ENCODE measurements at places on chromosomes 6 and 20.

- DNase-seq, result no peak
These were observed 4.3 kb downstream of the RPS12 start for GRCh38 chr6:132818404-132819359.

DNA sequence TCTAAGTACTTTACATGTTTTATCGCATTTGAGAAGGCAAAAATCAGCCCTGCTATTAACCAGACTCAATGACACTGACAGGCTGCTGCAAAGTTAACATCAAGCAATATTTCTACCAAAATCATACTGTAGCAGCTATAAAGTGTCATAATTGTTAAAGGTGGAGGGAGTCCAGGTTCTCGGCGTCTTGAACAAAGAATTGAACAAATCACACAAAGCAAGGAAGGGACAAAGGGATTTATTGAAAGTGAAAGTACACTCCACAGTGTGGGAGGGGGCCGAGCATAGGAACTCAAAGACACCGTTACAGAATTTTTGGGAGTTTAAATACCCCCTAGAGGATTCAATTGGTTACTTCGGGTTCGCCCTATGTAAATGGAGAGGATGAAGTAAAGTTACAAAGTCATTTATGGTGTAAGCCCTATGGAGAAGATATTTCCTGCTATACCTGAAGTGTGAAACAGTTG lies 12.9 kb upstream of the ZNF391 start:
- DNase-seq, result no peak

GRCh38 chr6:44060612-44061374 lies 66.5 kb downstream of the MRPL14 start:
- DNase-seq, result no peak

DNA sequence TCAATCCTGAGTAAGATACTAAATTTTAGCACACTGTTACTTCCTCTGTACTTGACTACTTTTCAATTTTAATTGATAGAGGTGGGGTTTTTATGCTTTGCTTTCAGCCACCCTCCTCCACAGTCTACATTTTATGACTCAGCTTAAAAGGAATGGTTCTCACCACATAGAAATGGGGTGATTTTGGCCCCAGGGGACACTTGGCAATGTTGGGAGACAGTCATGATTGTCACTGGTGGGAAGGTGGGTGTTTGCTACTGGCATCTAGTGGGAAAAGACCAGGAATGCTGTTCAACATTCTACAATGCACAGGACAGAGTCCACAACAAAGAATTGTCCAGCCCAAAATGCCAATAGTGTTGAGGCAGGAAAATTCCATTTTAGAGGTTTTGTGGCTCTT lies 71.3 kb downstream of the PCSK2 start:
- DNase-seq, result no peak

DNA sequence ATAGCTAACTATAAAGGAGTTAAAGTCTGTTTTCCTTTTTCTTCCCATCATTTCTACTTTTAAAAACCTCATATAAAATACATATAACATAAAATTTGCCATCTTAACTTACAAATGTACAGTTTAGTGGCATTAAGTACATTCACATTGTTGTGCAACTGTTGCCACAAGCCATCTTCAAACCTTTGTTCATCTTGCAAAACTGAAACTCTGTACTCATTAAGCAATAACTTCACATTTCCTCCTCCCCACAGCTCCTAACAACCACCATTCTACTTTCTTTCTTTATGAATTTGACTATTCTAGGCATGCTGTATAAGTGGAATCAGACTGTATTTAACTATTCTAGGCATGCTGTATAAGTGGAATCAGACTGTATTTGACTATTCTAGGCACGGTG lies 4.5 kb downstream of the CCDC170 start:
- DNase-seq, result no peak

GRCh38 chr6:7832904-7833750 lies 77.5 kb downstream of the TXNDC5 start:
- no peak for DNase-seq

DNA sequence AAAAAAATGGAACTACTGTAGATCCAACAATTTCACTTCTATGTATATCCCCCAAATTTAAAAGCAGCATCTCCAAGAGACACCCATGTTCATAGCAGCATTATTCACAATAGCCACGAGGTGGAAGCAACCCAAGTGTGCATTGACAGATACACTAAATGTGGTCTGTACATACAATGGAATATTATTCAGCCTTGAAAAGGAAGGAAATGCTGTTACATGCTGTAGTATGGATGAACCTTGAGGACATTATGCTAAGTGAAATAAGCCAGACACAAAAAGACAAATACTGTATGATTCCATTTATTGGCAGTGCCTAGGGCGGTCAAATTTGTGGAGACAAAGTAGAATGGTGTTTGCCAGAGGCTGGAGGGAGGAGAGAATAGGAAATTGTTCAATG lies 34.2 kb downstream of the CAP2 start:
- DNase-seq, result no peak

- no peak for DNase-seq
These were observed 889.1 kb upstream of the MAP3K7 start for GRCh38 chr6:91476000-91476399.

GRCh38 chr6:12294851-12295536 lies 4.8 kb downstream of the EDN1 start:
- DNase-seq, result no peak

GRCh38 chr20:61280217-61280980 lies 28.3 kb downstream of the CDH4 start:
- no peak for DNase-seq

DNA sequence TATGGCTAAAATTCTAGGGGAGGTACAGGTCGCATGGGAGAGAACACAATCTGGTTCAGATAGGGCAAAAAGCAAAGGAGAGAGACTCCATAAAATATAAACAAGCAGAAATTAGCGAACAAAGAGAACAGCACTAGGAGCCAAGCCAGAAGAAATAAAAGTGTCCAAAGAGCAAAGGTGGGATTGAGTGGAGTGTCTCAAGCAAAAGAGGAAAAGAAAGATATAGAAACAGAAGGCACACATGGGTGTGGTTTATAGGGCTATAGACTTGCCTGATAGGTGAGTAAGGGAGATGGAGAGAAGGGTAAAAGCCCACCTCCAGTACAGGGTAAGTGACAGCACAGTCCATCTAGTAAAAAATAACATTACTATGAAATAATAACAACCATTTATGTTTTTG lies 36.5 kb upstream of the IRAK1BP1 start:
- DNase-seq, result no peak

- no peak for DNase-seq
These were observed 106.3 kb upstream of the LY86 start for GRCh38 chr6:6482256-6482655.

GRCh38 chr20:46332373-46333160 lies 24.3 kb upstream of the CDH22 start:
- DNase-seq, result no peak

GRCh38 chr20:58208944-58209343 lies 19.5 kb downstream of the ANKRD60 start:
- no peak for DNase-seq

- no peak for DNase-seq
These were observed 85.4 kb downstream of the KLHL32 start for GRCh38 chr6:97009781-97010492.

DNA sequence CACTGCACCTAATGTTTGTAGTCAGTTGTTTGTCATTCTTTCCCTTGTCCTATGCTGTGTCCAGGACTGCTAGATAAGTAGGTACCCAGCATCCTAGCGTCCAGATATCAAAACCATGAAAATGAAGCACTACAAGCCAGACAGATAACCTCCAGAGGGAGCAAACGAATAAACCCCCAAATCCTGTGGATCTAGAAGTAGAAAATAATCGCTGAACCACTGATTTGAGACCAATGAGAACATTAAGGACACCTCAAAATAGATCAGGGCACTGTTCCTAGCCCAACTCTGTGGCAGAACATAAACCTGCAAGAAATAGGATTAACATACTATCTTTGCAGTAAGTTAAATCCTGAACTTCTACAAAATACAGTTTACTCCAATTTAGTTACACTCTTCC lies 1.1 kb upstream of the KLHL32 start:
- no peak for DNase-seq

DNA sequence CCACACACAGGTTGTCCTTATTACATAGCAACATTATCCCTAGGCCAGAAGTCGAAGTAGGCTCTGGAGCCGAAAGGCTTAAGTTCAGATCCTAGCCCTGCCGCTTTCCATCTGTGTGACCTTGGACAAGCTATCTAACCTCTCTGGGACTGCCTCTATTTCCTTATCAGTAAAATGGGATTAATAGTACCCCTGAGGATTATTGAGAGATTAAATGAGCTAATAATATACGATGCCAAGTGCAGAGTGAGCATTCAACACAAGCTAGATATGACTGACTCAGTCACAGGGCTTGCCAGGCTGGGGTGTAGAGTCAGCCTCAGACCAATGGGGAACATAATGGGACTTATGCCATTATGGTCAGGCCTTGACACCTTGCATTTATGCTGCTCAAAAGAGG lies 8.9 kb upstream of the SPATA2 start:
- no peak for DNase-seq

DNA sequence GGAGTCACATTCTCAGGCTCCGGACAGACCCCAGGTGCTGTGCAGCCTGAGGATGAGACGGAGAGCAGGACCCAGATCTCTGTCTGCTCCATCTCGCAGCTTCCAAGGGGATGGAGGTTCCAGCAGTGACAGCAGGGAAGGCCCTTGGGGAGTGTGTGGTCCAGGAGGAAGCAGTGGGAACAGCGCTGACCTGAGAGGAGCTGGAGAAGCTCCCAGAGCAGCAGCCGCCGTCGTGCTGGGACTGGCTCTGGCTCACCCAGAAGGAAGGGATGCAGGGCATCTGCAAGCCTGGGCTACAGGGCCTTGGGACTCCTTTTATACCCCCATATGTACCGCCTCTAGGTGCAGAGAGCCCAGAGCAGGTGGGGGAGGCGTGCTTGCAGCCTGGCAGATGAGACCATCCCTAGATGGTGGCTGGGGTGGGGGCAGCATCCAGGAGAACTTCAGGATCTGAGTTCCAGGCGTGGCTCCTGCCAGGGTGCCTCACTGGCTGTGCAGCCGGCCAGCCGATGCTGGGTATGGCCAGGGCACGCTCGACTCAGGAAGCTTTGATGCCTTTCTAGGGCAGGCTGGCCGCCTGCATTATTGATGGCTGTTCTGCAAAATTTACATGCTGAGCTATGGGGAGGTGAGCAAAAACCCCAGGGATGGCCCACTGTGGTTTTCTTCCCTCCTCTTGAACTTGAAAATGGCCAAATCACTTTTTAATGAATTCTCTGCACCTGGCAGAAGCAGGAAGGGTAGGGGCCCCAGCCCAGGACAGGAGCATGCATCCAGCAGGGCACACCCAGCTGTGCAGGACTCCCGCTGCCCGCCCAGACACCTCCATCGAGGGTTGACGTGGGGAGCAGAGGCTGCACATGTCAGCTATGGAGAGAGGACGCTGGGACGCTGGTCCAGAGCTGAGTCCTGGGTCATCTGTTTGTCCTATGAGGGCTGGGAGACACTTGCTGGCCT lies 179.6 kb downstream of the TAF4 start:
- DNase-seq, result no peak

- no peak for DNase-seq
These were observed 143.7 kb upstream of the PTPN1 start for GRCh38 chr20:50366270-50367103.

DNA sequence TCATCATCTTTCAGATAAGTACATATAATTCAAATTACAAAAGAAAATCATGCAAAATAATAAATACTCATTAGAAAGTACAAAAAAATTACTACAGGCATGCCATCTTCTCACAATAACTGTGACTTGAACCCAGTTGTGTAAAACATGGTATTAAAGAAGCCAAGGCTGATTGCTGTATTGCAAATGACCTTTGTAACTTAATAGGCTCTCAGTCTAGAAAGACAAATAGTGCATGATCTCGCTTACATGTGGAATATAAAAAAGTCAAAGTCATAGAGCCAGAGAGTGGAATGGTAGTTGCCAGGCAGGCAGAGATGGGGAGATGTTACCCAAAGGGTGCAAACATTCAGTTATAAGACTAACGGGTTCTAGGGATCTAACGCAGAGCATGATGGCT lies 626.1 kb downstream of the COL12A1 start:
- no peak for DNase-seq

DNA sequence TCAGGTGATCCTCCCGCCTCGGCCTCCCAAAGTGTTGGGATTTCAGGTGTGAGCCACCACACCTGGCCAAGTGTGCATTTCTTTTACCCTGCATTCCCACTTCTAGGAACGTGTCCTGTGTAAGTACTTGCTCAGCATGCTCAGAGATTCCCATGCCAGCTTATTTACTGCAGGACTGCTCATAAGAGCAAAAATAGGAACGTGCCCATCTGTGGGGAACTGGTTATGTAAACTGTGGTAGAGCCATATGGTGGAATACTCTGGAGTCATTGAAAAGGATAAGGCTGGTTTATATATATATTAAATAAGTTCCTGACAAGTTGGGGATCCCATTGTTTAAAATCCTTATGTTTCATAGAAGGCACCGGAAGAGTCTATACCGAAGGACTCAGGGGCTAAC lies 38.2 kb upstream of the FANCE start:
- no peak for DNase-seq

- no peak for DNase-seq
These were observed 78.5 kb upstream of the BHLHE23 start for GRCh38 chr20:63085151-63085861.

DNA sequence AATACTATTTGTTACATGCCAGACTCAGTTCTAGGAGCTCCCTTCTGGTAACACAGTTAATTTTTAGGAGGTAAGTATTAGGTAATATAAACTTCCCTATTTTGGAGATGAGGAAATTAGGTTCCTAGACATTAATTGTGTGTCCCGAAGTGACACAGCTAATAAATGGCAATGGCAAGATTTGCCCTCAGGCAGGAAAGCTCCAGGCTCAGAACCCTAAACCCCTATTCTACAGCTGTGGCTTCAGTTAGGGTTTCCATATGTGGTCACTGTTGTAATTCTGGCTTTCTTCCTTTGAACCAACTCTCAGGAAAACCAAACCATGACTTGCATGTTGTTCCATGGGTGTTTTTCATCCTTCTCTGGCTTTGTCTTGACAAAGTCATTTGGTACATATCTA lies 188.2 kb downstream of the PLCB1 start:
- DNase-seq, result no peak

DNA sequence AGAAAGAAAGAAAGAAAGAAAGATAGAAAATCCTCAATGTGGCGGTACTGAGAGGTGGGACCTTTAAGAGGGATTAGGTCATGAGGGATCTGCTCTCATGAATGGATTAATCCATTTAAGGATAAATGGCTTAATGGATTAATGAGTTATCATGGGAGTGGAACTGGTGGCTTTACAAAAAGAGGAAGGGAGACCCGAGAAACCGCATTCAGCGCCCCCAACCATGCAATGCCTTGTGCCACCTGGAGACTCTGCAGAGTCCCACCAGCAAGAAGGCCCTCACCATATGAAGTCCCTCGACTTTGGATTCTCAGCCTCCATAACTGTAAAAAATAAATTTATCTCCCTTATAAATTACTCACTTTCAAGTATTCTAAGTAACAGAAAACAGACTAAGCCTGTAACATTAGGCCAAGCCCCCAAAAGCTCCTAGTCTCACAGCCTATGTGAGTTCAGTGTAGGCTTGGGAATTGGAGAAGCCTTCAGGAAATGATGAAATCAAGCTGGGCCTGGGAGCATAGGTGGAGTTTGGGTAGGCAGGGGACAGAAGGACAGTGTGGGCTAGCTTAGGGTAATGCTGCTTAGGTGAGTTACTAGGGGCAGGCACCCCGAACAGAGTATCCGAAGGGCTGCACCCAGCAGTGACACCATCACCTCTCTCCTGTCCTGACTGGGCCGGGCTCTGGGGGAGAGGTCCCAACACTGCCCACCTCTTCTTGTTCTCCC lies 36.2 kb upstream of the RNF24 start:
- no peak for DNase-seq

Data from stimulated activated CD8-positive, alpha-beta memory T cell treated with anti-CD3 and anti-CD28 coated beads, Interleukin-4, amount 100 ng/mL, for 4 hours (primary cell).